Esophagus squamous epithelium (tissue), 5 donors: ENCODE measurements at places on chromosomes 4 and X. TPM values are rescaled to one million over a fixed set of nuclear protein-coding genes. Genes with fewer than 3 reads are reported as not detected.

SSX2 gene
- total RNA-seq: not detected

CORIN gene
- 0.38 TPM for total RNA-seq

EFHC2 gene
- 0.22 TPM for total RNA-seq

DNA sequence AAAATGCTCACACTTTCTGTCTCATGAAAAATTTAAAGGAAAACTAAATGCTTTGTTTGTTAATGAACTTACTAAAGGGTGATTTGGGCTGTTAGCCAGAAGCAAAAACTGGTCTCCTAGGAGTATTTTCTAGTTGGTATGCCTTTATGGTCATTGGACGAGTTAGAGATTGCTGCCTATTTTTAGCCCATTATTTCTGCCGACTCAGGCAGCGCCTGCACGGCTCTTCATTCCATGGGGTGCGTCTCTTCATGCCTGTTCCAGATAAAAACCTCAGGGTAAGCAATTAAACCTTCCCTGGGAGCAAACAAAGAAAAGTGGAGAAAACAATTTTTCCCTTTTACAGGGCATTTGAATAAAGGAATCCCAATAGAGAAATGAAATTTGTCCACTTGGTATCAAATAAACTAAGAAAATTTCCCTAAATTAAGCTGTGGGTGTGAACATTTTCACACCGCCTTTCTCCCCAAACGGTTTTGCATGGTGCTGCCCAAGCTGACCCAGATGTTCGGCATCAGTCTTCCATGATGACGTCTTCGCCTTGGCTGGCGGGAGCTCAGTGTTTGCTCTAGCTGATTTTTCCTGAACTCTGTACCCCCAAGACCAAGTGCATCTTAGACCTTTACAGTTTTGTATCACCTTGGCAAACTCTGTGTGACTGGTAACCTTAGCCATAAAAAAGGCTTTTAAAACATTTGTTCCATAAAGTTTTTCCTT, 61.7 kb upstream of the ADGRG2 start:
- no peak for DNase-seq

GRCh38 chrX:32874839-32875238, 336.5 kb downstream of the DMD start:
- DNase-seq: no peak

DNA sequence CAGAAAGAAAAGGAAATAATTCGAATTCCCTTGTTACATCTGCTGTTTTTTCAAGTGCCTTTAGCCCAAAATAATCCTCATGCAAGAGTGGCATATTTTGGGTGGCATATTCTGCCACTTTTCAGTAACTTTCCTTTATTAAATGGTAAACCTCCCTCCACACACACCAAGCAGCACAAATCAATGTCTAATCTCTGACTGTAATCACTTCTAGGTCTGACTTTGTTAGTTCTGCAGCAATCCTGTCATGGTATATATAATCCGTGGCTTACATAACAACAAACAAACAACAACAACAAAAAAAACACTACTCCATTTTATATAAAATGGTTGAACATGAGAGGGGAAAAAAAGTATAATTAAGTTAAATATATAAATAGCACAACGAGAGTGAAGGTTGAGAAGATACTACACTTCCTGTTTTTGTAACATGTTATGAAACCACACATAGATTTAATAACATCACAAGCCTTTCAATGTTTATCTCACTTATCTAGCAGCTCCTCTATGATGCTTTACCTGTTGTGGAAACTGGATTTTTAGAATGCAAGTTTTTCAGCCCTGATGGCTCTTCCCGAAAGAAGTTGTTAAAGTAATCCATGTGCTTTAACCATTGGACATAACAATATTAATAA, 715.4 kb downstream of the GRXCR1 start:
- DNase-seq: no peak

DNA sequence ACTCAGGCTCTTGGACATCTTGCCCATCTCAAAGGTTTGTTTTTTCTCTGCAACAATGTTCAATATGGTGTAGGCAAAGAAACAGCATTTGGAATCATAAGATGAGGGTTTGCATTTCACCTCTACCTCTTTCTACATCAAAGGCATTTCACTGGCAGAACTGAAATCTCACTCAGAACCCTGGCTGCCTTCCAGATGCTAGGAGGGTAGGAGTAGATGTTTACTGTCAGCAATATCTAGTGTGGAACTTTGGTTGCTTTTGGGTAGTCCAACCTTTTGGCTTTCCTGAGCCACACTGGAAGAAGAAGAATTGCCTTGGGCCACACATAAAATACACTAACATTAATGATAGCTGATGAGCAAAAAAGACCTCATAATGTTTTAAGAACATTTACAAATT, 297.0 kb upstream of the KLF3 start:
- DNase-seq: no peak

- DNase-seq: no peak
These were observed 6.9 kb upstream of the WDR1 start for GRCh38 chr4:10123227-10124101.

DNA sequence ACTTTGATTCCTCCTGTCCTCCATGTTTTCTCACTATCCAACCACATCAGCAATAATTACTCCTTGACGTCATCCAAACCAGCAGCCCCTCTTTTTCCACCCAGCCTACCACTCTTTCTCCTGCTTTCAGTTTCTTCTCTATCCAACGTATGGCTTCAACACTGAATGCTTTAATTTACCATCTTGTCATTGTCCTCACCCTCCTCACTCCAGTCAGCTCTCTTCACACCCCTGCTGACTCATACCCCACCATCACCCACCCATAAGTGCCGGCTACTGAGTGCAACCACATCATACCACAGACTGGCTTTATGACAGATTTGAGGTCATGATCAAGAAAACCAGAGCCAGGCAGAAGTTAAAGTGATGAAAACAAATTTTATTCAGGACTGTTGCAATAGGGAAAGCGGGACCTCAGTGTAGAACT, 9.8 kb upstream of the ANXA5 start:
- DNase-seq: no peak

DNA sequence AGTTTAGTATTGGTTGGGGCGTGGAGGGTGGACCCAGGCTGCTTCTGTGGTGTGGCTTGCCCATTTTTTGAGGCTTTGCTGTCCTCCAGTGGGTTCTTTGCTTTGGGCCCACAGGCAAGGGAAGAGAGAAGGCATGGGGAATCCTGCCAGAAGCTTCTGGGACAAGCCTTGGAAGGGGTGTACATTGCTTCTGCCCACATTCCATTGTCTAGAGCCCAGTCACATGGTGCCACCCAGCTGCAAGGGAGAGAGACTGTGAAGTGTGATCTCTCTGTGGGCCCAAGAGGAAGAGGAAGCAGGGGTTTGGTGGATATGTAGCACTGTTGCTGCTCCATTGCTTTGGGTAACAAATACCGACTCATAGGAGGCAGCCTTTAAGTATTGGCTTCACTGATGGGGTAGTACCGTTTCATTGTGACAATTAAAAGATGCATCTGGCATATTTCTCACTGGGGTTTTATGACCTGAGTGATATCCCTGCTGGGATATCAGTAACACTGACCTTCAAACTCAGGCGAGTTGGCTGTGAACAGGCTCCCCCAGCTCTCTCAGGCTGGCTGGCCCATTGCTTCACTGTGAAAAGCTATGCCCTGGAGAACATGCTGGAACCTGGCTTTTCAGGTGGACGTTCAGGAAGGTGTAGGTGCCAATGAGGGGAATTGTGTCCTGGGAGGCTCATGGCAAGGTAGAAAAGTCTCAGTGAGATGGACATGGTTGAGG, 85.9 kb downstream of the CLDN34 start:
- no peak for DNase-seq

DNA sequence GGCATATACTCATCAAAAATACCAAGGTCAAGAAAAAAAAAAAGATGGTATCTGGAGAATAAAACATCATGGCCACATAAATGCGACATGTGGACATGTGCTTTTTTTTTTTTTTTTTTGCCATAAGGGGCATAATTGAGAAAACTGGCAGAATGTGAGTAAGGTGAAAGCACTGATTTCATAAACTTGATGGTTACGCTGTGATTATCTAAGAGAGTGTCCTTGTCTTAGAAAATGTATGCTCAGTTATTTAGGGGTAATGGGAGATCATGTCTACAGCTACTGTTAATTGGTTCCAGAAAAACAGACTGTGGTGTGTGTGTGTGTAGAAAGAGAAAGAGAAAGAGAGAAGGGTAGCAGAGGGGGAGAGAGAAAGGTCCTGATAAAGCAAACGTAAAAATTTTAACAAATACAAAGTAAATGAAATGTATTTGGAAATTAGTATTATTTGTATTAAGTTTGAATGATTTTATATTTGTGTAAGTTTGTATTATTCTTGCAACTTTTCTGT, 8.1 kb downstream of the DNAJB14 start:
- no peak for DNase-seq

GRCh38 chrX:7285765-7286164, 137.8 kb upstream of the PUDP start:
- DNase-seq: no peak

- no peak for DNase-seq
These were observed 246.3 kb downstream of the NDST4 start for GRCh38 chr4:114866901-114867670.

GRCh38 chr4:78040431-78040830, 16.7 kb upstream of the FRAS1 start:
- DNase-seq: no peak
